ENCODE measurements at places on chromosomes 3 and 15.

GRCh38 chr3:87088993-87089841 lies 98.3 kb upstream of the VGLL3 start:
- no peak for DNase-seq

DNA sequence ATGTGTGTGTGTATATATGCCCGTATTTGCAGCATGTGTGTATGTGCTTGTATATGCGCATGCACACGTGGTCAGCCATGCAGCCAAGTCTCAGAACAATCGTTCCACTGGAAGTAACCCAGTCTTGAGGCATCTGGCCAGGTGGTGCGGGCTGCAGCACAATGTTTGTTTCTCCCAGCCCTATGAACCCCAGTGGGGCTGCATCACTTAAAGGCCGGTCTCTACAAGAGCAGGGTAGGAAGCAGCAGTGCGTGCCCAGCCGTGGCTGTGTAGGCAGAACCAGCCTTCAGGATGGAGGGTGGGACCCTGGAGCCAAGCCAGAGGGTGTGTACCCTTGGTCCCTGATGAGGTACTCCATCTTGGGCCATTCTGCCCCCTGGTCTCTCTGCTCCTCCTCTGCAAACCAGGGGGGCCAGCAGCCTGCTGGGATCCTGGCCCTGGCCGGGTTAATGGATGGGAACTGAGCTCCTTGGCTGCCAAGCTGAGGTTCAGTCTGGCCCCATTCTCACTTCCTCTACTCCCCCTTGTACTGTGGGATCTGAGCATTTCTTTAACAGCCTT lies 11.8 kb downstream of the KLF13 start:
- no peak for DNase-seq

DNA sequence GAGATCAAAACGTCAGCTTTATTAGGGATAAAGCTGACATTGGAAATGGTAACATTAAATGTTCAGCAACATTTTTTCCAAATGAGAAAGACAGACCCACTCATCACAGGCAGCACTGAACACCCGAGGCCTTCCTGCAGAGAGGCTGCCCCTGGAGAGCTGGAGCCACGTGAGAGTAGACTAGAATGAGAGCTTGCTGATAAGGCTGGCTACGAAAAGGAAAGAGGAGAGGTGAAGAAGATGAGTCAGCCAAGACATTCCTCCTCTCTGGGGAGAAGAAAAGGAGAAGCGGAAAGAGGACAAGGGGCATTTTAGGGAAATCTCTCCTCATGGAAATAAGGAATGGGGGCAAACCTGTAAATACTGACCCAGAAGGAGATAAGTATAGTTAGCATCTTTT lies 7.3 kb downstream of the CYP19A1 start:
- no peak for DNase-seq

DNA sequence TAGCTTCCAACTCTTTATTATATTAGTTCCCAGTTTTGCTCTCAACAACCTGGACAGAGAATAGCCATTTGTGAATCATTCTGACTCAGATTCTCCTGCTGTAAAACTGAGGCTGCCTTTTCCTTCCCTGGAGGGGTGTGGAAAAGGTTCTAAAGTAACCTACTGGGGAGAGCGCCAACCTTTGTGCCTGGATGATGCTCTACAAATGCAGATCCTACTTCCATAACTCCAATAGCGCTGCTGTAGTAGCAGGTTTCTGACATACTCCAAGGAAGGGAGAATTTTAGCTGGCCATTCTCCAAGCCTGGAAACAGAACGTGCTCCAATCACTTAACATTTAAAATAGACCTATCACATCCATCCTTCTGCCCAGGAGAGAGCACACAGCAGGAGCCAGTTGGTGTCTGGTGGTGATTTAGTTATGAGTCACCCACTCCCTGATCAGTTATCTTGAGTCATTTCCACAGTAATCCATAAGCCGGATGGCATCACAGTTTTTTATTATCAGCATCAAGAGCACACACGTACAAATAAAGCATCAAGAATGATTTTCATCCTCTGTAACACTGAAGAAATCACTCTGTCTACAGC lies 38.3 kb downstream of the MYH15 start:
- peak; percentile 78 for DNase-seq

DNA sequence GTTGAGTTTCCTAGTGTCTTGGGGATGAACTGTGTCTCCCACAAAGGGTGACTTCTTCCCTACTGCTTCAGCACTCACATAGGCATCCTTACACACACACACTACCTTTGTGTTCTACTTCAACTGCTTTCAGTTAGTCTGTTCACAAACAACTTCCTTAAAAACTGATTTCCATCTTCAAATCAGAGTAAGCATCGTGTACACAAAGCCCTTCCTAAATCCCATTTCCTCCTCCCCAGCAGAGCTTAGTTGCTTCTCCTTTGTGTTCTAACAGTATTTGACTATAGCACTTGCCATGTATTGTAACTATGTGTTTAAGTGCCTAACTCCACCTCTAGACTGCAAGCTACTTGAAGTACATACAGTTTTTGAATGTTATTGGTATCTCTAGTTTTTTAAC lies 71.7 kb downstream of the TNIK start:
- no peak for DNase-seq

DNA sequence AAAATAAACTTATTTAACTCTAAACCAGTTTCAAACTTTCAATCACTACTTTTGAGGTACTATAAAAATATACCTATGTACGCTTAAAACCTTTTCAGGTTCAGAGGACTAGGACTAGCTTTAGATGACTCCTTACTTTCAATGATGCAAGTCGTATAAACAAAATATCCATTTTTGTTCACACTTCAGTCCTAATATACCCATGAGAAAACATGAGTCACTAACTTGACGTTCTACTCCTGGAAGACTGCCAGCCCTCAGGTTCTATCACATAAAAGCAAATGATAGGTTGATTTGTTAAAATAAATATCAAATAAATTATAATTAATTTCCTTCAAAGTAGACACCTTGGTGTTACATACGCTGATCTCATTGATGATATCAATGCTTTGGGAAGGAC lies 10.6 kb upstream of the P3H2 start:
- peak; percentile 64 for DNase-seq

- no peak for DNase-seq
These were observed 84.8 kb upstream of the ICE2 start for GRCh38 chr15:60563539-60564404.

GRCh38 chr15:94691169-94691568 lies 459.8 kb downstream of the MCTP2 start:
- DNase-seq: peak; percentile 33

DNA sequence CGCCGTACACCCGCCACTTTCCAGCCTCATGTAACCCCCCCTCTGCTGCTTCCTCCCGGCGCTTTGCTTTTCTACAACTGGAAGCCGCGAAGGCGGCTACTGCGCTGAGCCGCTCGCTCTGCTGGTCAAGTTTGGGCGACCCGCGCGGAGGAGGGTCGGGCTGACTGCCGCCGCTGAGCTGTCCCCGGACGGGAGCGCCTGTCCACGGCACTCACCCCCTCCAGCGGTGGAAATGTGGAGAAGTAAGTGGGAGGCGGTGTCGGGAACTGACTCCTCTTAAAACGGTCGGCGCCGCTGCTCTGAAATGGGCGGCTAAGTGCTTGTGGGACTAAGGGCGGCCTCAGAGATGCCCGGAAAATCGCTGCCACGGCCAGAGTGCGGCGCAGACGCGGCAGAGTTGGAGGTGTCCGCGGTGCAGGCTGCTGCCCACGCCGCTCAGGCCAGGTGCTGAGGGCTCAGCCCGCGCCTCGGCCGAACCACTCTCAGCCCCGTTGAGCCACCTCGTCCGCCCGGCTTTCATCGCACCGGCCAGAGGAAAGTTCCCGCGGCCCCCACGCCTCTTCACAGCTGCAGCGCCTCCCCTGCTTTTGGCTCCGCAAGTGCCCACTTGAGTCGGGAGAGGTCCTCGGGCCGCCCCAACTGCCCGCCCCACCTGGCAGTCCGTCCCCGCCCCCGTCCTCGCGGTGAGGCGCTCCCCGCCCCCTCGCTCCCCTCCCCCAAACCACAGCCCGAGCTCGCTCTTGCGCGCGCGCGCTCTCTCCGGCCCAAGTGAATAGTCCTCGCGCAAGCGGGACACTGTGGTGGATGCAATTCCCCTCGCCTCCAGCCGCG lies at the start of gene EPHA6:
Gene EPHA6 (plus strand): TSS at position 775 of the 831 bp plus-strand sequence.
- no peak for DNase-seq

DNA sequence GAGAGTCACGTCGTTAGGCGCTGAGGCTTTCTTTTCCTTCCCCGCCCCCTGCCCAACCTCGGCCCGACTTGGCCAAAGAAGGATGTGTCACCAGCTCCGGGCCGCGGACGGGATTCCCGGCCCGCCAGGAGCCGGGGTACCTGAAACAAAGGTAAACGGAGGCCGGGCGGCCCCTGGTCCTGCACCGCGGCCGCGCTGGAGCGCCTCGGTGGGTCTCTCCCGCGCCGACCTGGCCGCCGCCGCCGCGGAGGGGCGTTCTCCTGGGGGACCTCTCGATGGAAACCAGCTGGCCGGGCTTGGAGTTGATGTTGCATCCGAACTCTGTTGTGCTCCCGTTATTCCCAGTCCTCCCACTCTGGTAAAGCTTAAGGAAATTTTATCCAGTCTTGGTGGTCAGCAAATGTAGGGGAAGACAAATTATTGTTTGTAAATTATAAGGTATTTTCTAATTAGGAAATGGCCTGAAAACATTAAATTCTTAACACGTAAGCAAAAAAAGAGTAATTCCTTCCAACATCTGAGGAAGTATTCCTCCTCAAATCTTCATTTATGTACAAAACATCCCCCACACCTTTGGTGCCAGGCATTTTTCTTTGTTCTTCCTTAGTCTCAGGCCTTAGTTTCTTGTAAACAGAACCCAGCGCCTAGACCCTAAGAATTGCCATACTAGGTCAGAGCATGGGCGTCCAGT lies 888 bp downstream of the PPP2R3A start:
- no peak for DNase-seq

DNA sequence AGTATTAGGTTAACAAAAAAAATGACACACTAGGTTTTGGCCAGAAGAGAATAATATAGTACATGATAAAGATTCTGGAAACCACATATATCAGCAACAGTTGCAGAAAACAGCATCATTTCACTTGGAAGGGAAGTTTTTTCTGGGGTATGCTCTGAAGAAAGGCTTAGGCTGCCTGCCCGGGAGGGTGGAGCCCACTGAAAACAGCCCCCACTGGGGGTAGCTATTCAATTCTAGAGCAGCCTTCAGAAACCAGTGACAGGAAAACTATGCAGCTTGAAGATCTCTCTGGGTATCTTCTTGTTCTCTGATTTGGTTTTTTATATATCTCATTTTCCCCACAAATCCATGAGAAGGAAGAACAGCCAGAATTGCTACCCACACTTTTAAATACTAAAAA lies 43.2 kb downstream of the ZMAT3 start:
- no peak for DNase-seq

DNA sequence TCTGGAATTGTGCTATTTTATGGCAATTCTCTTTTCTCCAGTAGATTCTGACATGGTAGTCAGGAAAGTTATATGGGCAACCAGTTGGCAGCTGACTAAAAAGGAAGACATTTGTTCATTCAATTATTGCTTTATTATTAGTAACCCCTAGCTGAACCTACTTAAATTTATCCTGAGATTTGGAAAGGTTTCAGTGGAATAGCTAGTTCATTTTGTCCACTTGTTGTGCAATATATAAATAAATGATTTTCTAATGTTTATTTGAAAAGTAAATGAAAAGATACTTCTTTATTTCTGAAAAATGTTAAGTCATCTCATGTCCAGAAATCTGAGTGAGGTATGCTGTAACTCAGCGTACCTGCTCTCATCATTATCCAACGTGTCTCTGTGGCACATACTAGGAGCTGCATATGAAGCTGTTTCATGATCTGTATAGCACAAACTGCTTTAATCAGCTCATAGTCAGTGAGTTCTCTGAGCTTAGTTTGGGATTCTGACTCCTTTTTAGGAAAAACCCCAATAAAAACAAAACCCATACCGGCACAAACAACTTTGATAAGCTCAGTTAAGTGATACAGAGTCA lies 35.9 kb downstream of the RARB start:
- no peak for DNase-seq

DNA sequence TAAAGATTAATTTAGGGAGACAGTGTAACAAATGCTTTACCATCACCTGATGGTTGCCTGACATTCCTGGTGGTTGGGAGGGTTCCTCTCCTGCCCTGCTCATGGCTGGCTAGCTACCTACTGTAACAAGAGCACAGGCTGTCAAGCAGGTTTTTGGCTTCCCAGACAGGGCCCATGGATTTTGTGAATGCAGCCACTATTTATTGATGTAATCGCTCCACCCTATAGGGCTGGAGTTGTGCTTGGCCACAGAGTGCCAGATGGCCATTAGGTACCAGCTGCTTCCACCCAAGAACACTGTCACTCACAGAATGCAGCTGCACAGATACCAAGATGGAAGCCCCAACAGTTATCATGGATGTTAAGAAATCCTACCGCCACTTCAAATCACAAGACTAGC lies 31.0 kb upstream of the KLHL25 start:
- DNase-seq: no peak

DNA sequence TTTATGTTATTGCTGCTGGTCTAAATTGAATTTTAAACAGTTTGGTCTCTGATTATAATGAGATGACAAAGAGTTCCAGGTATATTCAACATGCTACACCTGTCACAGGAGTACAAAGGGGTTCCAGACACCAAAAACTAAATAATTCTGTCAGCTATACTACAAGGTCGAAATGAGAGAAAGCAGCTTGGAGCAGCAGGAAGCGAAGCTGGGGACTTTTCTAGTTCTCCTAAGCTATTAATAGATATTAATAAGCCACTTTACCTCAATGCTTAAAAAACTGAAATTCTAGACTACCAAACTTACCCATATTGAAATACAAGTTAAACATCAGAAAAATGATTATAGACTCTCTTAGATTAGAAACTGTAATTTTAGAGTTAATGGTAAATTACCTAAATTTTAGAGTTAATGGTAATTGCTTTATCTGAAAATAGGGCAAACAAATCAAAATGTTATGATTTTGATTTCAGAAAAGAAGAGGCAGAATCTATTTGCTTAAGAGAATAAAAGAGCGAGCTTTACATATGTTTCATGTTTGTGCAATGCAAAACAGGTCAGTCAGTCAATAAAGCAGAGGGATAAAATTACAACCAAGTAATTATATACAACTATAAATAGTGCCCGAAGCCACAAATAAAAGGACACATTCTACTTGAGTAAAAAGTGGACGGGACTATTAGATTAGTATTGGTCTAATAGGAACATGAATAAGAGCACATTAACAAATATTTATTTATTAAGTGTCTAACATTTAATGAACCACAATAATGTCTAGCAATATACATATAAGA lies 16.8 kb downstream of the HSPBAP1 start:
- no peak for DNase-seq
